ENCODE measurements at places on chromosomes 5 and 9.
A peak's percentile ranks its signal among the peaks of the same experiment; 100 is the strongest.

DNA sequence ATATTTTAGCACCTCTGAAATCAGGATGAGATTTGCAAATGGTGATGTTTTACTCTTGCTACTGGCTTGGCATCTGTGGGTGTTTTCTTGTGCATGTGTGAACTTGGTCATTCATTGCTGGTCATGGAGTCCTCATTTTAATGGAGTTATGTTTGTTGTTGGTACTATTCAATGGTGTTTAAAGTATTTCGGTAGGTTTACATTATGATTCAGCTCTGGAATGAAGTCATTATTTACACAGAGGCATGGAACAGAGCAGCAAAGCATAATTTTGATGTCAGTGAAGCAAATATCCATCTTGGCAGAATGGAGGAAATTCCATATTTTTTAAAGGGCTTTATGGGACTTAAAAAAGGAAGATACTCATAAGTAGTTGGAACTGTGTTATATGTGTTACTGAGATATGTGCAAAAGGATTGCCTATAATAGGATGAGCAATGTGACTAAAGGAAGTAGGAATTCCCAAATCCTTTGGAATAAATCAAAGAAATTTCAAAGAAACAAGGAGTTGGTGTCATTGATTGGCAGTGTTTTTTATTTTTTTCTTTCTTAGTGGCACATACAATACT, 147.4 kb downstream of the ACTBL2 start:
- no peak for DNase-seq

GRCh38 chr5:125274211-125274610, 527.8 kb upstream of the ZNF608 start:
- DNase-seq, result no peak

- DNase-seq, result no peak
Observed at GRCh38 chr5:37891832-37892231, 52.0 kb upstream of the GDNF start.

DNA sequence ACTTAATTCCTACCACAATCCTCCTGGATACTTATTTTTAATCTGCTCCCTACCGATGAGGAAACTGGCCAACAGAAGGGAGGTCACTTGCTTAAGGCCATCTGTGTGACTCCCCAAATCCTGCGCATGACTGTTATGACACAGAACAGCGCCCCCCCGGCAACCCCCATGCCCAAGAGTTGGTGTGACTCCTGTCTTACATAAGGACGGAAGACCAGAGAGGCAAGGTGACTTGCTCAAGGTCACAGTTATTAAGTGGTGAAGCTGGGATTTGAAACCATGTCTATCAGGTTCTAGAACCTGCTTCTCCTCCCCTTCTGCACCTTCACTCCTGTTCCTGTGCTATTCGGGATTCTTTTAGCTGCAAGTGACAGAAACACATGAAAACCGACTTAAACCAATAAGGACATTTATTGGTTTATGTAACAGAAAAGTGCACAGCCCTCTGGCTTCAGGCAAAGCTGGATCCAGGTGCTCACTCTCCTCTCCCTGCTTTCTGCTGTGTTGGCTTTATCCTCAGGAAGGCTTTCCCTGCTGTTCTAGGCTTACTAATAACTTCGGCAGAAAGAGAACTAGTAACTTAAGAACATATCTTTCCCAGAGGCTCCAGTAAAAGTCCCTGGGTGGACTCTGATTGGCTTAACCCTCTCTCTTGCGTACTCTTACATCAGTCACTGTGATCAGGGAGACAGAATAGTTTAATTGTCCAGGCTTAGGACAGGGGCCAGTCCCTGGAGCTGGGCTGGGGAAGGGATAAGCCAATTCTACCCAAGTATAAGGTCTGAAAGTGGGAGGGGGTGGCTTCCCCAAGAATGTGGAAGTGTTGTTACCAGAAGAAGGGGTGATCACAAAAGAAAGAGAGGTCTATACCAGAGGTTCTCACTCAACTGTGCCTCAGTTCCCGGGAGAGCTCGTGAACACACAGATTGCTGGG, 43.7 kb downstream of the FGF18 start:
- no peak for DNase-seq

DNA sequence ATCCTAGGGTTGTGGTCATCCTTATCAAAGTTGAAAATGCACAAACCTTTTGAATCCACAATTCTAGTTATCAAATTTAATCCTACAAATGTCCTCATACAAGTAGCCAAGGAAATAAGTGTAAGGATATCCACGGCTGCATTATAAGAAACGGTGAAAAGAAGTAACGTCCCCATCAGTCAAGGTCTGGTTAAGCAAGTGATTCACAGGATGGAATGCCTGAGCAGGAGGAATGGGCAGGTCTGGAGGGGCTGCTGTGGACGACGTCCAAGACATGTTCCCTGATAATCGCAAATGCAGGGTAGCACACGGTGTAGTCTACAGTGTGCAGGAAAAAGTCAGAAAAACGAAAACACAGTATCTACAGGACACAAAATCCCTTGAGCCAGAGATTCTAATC, 118.6 kb downstream of the ADAMTS2 start:
- DNase-seq, result no peak

GRCh38 chr9:135275571-135276289, 188.3 kb downstream of the OLFM1 start:
- no peak for DNase-seq

DNA sequence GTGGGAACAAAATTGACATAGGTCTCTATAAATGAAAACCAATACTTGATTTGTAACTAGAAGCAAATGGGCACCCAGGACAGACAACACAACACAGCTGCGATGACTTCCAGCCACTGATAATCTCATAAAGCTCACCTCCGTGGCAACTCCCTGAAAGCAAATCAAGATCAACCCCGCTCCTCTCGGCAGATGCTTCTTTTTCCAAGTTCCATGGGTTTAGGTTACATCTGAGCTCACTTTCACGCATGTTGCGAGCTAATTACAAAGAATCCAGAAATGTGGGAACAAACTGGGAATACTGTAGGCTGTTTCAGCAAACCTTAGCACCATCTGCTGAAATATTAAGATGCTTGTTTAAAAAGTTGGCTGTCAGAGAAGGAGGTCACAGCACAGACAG, 153.9 kb downstream of the ELAVL2 start:
- DNase-seq, result no peak

- no peak for DNase-seq
Observed at GRCh38 chr9:76591256-76591950, 132.4 kb downstream of the GCNT1 start.

- DNase-seq, result peak; percentile 67
Observed at GRCh38 chr9:90813523-90813922, 11.9 kb downstream of the SYK start.

GRCh38 chr5:15261269-15261995, 238.5 kb upstream of the FBXL7 start:
- DNase-seq, result no peak

DNA sequence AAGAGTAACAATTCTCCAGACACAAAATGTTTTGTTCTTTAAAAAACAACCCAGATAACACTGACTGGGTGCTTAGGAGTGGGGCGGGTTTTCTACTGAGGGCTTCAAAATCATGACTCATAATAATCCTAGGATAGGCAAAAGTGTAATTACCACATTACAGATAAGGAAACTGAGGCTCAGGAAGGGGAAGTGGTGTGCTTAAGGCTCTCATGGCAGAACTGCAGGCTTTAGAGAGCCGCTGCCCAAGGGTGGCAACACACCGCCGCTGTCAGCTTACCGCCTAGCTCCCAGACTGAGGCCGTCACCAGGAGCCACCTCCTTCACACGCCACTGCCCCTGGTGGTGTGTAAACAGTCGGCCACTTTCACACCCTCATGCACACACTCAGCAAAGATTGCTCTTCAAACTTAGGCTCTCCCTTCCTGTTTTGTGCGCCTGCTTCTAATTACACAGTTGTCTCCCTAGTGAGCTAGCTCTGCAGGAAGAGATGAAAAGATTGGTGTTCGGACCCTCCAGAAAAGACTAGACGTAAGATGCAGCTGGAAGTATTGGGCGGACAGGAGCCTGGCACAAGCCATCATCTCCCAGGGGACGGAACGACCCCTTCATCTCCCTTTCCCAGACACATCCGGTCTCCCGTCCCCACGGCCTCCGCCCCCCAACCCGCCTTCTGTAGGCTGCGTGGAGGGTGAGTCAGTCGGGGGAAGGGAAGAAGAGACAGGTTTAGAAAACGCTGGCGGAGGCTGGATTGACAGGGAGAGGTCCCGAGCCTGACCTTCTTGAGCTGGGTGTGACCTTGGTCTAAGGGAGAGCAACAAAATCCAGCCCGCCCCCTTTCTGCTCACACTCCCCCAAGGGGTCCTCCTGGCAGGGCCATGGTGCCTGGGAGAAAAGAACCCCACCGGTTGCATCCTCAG, 162.7 kb downstream of the SYK start:
- no peak for DNase-seq

DNA sequence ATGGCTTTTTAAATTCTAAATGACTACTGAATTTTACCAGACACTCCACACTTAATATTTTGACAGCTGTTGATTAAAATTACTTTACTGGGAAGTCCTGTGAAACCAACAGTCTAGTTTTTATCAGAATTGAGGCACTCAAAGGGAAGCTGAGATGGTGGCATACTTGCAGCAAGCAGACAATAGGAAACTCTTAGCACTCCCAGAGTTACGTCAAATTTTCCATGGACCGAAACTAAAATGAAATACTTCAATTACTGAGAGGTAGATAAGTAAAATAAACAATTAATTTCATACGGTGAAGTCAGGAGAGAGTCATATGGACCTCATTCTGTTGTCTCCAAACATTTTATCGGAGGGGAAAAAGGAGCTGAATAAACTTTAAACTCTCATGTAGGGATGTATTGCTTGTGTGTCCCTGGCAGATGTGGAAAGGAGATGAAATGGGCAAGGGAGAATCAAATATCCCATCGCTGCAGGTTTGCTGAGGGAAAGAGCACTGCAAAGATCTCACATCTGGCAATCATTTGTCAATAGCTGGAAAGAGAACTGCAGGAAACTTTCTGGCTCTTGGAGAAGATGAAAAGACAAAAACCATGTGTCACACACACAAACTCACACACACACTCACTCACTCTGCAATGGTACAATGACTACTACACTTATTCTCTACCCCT, 189.4 kb downstream of the BNC2 start:
- no peak for DNase-seq

DNA sequence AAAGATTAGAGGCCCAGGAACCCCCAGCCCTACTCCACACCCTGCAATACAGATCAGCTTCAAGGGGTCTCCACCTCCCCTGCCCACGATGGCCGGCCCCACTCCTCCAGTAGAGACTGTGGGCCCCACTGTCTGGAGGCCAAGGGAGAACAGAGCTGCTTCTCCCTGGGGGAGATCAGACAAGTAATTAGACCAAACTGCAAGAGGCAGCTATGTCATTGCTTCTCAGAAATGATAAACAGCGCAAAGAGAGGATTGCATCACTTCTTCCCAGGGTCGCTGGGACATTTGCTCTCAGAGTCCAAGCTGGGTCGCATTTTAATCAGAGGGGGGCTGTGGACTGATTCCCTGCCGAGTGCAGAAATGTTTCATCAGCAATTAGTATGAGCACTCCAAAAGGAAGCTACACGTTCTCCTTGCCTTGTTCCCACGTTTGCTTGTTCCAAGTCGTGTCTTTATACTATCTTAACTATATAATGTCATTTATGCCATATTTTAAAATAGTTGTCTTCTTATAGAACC, 59.9 kb downstream of the ROPN1L start:
- DNase-seq, result no peak

DNA sequence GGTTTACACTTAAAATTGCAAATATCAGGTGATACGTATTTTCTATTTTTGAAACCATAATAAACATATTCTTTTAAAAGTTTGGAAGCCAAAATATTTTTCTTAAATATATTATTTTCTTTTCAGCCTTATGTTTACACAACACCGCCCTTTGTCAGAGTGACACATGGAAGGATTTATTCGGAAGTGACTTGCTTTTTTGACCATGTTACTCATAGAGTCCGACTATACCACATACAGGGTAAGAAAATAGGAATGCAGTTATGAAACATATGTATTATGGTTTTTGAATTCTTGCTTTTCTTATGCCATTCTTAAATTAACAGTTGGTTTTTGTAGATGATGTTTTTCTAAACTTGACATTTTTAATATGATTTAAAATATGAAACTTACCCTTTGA, 133.9 kb downstream of the MAN2A1 start:
- no peak for DNase-seq

GRCh38 chr5:168637281-168637680, 58.1 kb upstream of the PANK3 start:
- DNase-seq, result no peak

GRCh38 chr5:77396017-77396416, 96.1 kb downstream of the WDR41 start:
- no peak for DNase-seq

DNA sequence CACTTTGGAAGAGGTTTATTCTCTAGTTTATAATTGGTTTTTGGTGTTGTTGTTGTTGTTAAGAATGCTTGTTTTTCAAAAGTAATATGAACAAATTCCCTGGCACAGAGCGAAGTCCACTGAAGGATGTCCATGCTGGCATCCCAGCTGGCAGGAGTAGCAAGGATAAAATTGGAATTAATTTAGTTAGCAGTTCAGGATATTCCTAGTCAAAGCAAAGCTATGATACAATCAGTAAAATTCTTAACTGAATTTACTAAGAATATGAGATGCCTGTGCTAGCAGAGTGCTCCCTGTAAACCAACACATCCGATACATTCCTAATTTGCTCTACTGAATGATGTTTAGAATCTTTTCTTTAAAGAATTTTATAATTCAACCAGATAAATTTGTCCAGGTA, 161.4 kb downstream of the FANCC start:
- DNase-seq, result no peak

DNA sequence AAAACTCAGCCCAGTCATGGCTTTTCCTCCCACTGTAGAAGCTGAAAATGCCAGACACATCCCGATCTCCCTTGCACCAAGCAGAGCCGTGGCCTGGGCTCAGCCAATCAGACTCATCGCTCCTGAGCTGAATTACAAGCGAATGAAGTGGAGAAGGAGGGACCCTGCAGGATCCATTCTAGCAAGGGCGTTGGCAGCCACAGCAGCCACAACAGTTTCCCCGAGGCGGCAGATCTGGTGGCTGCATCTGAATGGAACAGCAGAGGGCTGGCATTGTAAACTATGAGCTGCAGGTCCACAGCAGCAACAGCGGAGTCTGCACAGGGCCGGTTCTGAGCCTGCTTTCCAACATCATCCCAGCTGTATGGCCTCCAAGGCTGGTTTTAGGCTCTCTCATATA, 23.8 kb downstream of the ALG2 start:
- no peak for DNase-seq

- DNase-seq, result no peak
Observed at GRCh38 chr5:132815454-132815853, 2.4 kb downstream of the SOWAHA start.

- no peak for DNase-seq
Observed at GRCh38 chr9:116137581-116137980, 16.0 kb upstream of the PAPPA start.

All from NCI-H526 (cell line).